Stimulated activated CD8-positive, alpha-beta memory T cell treated with anti-CD3 and anti-CD28 coated beads, Interleukin-15, amount 100 ng/mL, for 48 hours (primary cell): ENCODE measurements at places on chromosomes 16 and 17.

- no peak for DNase-seq
Measured at GRCh38 chr17:29505836-29506235, 61.0 kb downstream of the ABHD15 start.

- no peak for DNase-seq
Measured at GRCh38 chr16:31250782-31251384, 8.9 kb upstream of the ITGAM start.

GRCh38 chr16:49490321-49490705 lies 116.7 kb downstream of the C16orf78 start:
- no peak for DNase-seq

DNA sequence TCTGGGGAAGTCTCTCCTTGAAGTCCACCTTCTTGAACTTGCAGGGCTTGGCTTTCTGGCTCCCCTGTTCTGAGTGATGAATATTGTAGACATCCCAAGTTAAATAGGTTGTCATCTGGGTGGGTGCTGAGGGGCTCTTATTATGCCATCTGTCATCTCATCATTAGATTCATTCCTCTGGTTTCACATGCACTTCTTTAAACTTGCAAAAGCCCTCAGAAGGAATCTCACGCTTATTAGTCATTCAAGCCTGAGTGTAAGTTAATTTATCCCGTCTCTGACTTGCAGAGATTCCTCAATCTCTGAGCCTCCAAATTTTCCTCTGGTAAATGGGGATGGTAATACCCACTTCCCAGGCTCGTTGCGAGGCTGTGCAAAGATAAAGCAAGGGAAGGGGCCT lies 5.7 kb downstream of the MGAT5B start:
- DNase-seq: no peak

DNA sequence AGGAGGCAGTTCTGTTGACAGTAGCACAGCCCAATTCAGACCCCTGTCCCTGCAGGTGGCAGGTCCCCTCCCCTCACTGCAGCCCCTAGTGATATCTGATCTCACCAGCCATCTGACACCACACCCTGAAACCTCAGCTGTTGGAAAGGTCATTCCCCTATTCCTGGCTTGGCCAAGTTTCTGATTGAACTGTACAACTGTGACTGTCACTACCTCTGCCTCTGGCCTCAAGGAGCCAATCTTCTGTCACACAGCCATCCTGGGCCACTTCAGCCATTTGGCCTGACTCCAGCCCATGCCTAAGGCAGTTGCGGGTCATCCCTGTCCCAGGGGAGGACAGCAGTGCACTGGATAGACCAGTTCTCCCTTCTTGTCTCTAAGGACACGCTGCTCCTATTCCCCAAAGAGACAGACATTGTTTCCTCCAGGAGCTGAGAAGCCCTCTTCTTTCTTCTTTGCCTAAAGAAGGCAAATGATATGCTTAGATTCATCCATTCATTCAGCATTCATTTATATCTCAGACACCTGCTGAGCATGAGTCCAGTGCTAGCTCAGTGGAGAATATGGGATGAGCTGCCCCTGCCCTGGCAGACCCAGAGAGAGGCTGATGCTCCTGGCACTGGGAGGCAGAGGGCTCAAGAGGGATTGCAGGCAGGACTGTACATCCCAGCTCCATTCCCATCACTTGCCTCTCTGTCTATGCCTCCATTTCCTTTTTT lies 4.6 kb upstream of the ALDOA start:
- DNase-seq: no peak

GRCh38 chr16:65213866-65214595 lies 92.2 kb upstream of the CDH11 start:
- no peak for DNase-seq

GRCh38 chr16:16147316-16147999 lies 75.8 kb downstream of the ABCC6 start:
- no peak for DNase-seq

- no peak for DNase-seq
Measured at GRCh38 chr17:45756266-45756991, 27.7 kb upstream of the CRHR1 start.

GRCh38 chr16:67546761-67547422 lies 15.4 kb upstream of the CTCF start:
- no peak for DNase-seq

- DNase-seq: no peak
Measured at GRCh38 chr17:81898029-81898866, 3.8 kb upstream of the NPB start.

- DNase-seq: no peak
Measured at GRCh38 chr16:2526135-2526534, 5.1 kb downstream of the CEMP1 start.

GRCh38 chr17:71922439-71922838 lies 198.4 kb upstream of the SOX9 start:
- DNase-seq: no peak

DNA sequence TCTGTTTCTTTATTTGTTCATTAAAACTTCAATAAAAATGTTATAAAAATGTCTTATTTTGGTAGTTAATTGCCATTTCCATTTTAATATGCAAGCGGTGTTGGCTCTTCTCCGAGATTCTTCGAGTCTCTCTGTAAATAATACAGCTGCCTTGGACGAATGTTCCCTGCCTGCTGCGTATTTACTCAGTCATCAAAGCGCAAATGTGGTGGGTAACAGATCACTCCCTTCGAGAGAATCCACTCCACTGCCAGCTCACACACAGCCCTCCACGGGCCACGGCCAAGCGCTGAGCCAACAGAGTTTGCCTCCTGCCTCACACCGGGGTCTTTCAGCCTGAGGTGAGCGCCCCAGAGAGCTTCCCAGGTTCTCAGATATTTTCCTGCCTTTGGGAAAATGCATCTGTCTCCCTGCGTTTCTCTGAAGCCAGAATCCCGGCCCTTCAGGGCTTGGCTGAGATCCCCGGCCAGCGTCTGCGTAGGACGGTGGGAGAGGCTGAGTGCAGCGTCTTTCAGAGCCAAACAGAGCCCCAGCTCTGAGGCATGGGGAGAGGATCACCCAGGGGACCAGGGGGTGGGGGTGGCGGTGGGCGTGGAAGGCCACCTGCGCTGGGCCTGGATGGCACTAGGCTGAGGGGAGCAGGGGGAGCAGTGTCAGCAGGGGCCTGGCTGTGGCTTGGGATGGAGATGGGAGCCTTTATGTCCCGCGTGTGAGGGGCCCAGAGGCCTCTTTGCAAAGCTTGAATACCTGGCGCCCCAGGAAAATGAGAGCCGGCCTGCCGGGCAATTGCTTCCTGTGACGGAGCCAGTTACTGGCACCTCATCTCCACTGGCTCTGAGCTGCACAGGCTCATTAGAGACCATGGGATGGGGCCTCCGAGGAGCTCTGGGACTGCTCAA lies 248.7 kb downstream of the RBFOX3 start:
- no peak for DNase-seq

- no peak for DNase-seq
Measured at GRCh38 chr17:18981642-18982424, 22.7 kb downstream of the FAM83G start.

DNA sequence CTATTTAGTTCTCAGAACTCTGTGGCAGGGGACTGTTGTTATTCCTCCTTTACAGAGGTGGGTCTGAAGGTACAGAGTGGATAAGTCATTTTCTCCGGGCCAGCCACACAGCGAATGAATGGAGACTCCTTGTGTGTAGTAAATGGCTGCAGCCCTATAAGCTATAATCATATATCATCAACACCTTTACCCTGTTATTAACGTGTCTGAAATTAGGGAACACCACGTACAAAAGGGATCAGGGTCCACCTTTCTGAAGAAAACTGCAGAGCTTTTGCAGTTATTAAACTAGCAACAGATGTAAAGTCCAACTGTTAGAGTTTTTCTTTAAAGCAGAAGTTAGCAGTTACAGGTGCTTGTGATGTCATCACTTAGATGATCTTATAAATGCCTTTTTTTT lies 696.7 kb downstream of the MAF start:
- no peak for DNase-seq
